ENCODE measurements at places on chromosomes 5 and 9. TPM values are rescaled to one million over a fixed set of nuclear protein-coding genes. Genes with fewer than 3 reads are reported as not detected.

- H3K4me1 ChIP-seq = no peaks in the 10 kb centered on the region
- H3K27me3 ChIP-seq = no peaks in the 10 kb centered on the region
- H3K27ac ChIP-seq = no peak overlapping the region
- no peak overlapping the region for H3K4me3 ChIP-seq
- no peaks in the 10 kb centered on the region for H3K36me3 ChIP-seq
- DNase-seq = no peak
Observed at GRCh38 chr9:13100914-13101572, 178.4 kb downstream of the MPDZ start.

DNA sequence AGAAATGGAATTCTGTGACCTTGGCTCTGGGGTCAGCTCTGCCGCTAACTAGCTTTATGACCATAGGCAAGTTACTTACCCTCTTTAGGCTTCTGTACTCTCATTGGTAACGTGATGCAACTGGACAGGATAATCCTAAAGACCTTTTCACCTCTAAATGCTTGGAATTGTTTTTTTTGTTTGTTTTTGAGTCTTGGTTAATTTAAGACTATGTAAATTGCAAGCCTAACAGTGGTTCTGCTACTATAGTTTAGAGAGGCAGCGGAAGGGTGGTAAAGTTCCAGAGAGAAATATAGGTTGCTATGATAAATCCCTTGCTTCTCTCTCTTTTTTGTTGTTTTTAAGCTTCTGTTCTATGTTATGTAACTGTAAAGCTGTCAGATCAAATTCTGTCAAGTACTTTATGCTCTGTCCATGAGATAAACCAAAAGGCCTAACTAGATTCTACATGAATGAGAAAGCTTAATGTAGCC lies 17.6 kb downstream of the FAM169A start:
- DNase-seq = no peak
- no peaks in the 10 kb centered on the region for H3K36me3 ChIP-seq
- H3K4me3 ChIP-seq = no peak overlapping the region
- H3K27me3 ChIP-seq = no peaks in the 10 kb centered on the region
- H3K27ac ChIP-seq = no peak overlapping the region

GRCh38 chr9:20604562-20604961 lies 17.7 kb downstream of the MLLT3 start:
- H3K4me1 ChIP-seq = no peaks in the 10 kb centered on the region
- no peaks in the 10 kb centered on the region for H3K36me3 ChIP-seq
- no peaks in the 10 kb centered on the region for H3K27me3 ChIP-seq
- H3K27ac ChIP-seq = peak overlapping the region; percentile 16
- DNase-seq = no peak

- H3K27ac ChIP-seq = no peak overlapping the region
- no peaks in the 10 kb centered on the region for H3K27me3 ChIP-seq
- H3K4me1 ChIP-seq = peaks cover 3% of the 10 kb centered on the region
- no peak for DNase-seq
Observed at GRCh38 chr5:140258016-140258415, 44.9 kb downstream of the PFDN1 start.

DNA sequence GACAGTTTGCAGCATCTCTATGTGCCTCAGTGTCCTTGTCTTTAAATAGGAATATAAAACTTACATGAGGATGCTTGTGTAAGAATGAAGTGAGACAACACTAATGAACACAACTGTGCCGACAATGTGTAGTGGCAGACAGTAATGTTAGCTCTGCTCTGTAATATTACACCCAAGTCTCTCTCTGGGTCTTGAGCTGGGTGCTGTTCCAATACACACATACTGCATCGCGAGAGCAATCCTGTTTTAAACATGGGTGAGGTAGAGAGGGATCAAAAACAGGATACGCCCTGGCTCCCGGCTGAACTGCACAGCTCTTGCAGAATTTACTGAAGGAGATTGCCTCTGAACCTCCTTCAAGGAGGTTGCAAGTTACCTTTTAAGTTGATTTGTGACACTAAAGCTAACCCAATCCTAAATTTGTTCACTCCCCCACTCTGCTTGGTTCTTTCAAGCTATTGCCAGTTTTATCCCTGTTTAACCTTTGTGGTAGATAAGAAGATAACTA lies 155.2 kb upstream of the ISL1 start:
- no peak for DNase-seq
- H3K36me3 ChIP-seq = no peaks in the 10 kb centered on the region
- no peak overlapping the region for H3K4me3 ChIP-seq

Gene SPINK6
- not detected for total RNA-seq

DNA sequence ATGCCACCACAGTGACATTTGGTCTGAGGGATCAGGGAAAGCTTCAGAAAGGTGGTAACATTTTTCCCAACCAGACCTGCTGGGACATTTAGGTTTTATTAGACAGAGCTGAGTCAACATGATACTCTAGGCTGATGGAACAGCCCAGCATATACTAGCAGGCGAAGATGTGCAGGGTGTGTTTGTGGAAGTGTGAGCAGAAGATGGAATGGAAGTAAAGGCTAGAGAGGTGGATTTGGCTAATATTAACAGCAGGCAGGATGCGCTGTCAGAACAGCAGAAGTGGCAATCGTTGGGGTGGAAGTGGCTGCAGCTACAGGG lies 340.6 kb downstream of the ASTN2 start:
- no peaks in the 10 kb centered on the region for H3K4me1 ChIP-seq
- no peaks in the 10 kb centered on the region for H3K27me3 ChIP-seq
- no peak overlapping the region for H3K27ac ChIP-seq

Gene PIP5K1B
- 0.86 TPM for total RNA-seq

GRCh38 chr9:81320909-81321482 lies 368.4 kb downstream of the TLE1 start:
- H3K27ac ChIP-seq = no peak overlapping the region
- no peak for DNase-seq
- no peaks in the 10 kb centered on the region for H3K36me3 ChIP-seq
- no peaks in the 10 kb centered on the region for H3K4me1 ChIP-seq
- H3K27me3 ChIP-seq = no peaks in the 10 kb centered on the region

Data from ovary (tissue), 10 donors.